ENCODE measurements at places on chromosomes 6 and 20.

DNA sequence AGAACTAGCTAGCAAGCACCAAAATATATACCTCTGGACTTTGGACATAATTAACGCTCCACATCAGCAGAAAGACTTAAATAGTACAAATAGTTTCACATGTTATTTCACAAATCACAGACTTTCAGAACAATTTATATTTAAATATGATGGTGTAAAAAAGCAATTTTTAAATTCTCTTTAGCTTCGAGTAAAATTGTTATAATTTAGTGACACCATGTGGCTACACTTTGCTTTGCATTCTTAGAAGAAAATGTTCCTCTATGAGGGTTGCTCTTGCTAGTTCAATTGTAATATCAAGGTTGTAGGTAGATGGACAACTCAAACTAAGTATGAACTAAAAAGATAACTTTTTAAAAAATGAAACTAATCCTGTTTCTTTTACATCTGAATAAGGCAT is 69.0 kb downstream of the BTBD9 start:
- no peak for DNase-seq

GRCh38 chr6:56021943-56022342 is 146.6 kb upstream of the BMP5 start:
- DNase-seq = no peak

GRCh38 chr20:49583669-49584417 is 15.9 kb upstream of the PTGIS start:
- DNase-seq = peak; percentile 22

- no peak for DNase-seq
Measured at GRCh38 chr6:166351715-166352285, 9.5 kb upstream of the SFT2D1 start.

DNA sequence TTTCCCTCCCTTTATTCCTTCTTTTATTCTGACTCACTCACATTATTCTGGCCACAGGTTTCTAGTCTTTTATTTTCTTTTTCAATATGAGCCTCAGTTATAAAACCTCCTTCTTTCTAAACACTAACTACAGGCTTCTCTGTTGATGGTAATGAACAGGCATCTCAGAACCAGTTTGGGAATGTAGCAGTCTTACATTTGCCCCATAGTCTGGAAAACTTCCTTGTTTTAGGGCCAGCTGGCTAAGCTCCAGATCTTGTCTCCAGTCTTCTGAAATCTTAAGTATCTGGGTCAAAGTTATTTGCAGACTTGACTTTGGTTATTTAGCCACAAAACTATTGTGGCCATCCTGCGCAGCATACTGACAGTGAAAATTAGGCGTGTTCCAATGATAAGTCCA is 97.0 kb upstream of the MAN1A1 start:
- no peak for DNase-seq

DNA sequence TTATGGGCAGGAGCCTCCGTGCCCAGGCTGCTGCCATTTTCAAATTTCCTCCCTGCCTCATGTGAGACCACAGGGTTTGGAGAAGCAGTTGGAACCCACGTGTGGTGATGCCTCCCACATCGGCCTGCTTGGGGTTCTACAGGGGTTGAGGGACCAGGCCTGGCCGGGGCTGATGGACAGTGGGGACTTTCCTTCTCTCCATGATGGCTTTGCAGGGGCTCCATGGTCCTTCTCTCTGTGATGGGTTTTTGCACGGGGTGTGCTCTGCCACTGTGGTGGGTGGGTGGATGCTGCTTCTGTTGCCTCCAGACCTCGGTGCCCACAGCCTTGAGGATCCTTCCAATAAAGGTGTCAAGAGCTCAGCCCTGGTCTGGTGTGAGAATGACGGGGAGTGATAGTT is 54.4 kb downstream of the ADNP start:
- DNase-seq = no peak

GRCh38 chr20:60009318-60009717 is 51.1 kb downstream of the CDH26 start:
- no peak for DNase-seq

GRCh38 chr6:29744131-29744530 is 20.9 kb downstream of the HLA-F start:
- no peak for DNase-seq

DNA sequence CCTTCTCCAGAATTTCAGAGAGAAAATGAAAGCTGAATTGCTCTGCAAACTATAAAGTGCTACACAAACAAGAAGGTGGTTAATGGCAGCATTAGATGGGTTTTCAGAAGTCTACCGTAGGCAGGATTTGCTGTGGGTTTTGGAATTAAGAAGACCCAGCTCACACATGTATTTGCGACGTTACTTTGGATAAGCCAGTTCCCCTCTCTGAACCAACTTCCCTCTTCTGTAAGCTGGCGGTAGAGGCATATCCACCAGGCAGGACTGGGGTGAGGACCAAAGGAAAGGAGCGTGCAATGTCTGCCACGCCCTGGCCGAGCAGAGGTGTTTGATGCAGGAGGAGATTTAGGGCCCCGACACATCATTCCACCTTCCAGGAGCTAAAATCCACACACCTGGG is 6.9 kb downstream of the RSPO4 start:
- DNase-seq = no peak

DNA sequence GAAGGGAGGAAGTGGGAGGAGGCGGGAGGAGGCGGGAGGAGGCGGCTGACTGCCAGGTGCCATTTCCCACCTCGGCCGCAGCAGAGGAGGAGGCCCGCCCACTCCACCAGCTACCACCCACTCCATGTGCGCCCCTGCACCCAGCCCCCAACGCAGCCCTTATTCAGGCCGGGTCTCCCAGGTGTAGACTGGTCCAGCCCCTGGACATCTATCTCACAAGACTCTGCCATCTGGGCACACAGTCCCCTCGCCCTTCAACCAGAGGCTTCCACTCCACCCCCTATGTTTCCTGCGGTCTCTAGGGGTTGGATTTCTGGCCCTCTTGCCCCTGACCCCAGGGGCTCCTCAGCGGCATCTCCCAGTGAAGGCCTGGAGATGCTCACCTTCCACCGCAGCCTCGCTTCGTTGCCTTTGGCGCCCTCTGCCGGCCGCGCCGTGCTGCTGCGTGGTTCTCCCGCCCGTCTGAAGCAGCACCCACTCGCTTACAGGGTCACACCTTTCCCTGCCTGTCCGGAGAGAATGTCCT is 32.6 kb upstream of the FAM83D start:
- DNase-seq = peak; percentile 92
